ENCODE measurements at places on chromosomes 7 and 10. TPM values are rescaled to one million over a fixed set of nuclear protein-coding genes. Genes with fewer than 3 reads are reported as not detected.

GRCh38 chr7:113444261-113444660 is 325.9 kb upstream of the SMIM30 start:
- DNase-seq, result no peak

DNA sequence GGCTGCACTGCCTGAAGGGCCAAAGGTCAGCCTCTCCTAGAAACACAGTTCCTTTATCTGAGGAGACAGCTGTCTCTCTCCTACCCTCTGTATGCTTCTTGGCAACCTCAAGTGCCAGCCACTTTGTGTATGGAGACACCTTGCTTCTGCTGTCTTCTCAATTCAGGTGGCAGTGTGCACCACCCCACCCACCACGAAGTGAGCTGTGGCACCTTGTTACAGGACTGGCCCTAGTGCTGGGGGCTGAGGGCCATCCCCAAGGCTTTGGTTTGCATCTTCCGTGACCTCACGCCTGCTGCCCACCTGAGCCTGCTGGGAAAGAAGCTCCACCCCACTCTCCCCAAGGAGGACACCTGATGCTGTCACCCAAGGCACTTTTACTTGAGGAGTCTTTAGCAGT is 47.1 kb upstream of the LRRC4 start:
- DNase-seq, result no peak

DNA sequence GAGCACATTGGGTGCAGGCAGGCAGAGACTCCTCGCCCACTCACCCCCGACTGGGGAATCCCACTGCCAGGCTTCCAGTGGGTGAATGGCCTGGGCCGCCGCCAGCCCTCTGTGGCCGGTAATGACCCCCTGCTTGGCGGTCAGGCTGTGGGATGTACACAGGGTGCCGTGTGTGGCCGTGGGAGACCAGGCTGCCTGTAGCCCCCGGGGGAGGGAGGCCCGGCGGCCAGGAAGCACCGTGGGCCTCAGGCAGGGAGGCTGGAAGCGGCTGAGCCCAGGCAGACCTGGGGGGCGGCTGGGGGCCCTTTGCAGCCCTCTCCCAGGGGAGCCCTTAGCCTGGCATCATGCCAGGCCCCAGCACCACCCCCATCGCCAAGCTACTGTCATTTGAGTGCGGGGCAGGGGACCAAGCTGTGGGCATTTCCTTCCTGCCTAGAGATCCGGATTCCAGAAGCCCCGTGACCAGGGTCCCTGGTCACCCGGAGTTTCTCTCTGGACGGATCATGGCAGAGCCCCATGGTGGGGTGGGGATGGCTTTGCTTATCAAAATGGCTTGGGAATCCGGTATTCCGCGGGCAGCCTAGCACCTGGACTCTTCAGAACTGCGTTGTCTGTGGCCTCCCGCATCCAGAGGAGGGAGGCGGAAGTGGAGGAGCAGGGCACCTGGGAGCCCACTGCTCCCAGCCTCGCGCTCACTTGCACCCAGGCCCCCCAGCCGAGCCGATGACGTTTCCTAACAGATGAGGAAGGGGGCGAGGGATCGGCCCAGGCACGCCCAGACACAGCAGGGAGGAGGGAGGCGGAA is 1.1 kb downstream of the TTYH3 start:
- DNase-seq, result peak; percentile 87

GRCh38 chr7:28706584-28706983 is 251.5 kb downstream of the TRIL start:
- DNase-seq, result no peak

- no peak for DNase-seq
Measured at GRCh38 chr10:59435707-59436106, 73.4 kb upstream of the FAM13C start.

NEUROD6 gene
- total RNA-seq, result not detected

Measured in H4 (cell line).